Stimulated activated CD8-positive, alpha-beta memory T cell treated with anti-CD3 and anti-CD28 coated beads, Interleukin-15, amount 100 ng/mL, for 48 hours (primary cell): ENCODE measurements at places on chromosomes 6 and 20.

GRCh38 chr6:56842686-56843475, 112.0 kb upstream of the BEND6 start:
- no peak for DNase-seq

DNA sequence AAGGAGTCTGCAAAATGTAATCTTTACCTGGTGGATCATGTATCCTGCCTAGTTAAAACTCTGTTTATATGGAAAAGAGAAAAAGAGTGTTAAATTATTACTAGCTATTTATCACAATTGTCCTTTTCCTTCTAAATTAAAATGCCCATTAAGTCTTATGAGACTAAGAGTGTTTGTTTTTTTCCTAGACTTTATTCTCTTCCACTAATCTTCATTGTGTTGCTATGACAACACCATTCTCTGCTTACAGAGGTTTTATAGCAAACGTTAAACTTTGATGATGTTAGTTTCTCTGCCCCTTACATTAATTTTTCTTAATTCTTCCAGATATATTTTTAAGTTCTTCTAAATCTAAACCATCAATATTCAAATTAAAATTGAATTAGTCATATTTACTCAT, 420.8 kb downstream of the TBC1D32 start:
- DNase-seq = no peak

DNA sequence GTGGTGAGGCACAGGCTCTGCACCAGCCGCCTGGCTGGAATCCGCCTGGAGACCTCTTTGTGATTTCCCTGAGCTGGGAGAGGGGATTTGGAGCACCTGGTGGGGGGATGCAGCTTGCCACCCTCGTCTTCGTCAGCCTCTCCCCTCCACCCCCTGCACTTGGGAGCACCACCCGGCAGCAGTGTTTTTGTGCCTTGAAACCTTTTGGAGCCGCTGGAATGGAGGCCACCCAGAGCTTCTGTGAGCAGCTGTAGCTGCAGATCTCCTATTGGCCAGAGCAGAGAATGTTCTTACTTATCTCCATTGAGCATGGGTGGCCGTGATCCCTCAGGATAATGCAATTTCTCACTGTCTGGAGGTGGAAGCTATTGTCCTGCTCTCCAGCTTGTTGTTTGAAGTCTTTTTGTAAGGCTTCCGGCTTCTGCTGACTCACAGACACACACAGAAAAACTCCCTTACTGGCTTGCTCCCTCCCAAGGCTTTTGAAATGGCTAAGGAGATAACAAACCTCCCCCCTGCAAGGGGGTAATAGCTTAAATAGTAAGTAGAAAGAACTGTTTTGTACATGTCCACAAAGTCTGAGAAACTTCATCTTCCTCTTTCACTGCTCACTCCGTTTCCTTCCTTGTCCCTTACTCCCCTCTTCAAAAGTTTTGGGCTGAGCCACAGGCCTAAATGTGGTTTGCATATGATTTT, 271.2 kb downstream of the PRL start:
- DNase-seq = no peak

GRCh38 chr20:63505281-63505680, 6.4 kb upstream of the EEF1A2 start:
- no peak for DNase-seq

DNA sequence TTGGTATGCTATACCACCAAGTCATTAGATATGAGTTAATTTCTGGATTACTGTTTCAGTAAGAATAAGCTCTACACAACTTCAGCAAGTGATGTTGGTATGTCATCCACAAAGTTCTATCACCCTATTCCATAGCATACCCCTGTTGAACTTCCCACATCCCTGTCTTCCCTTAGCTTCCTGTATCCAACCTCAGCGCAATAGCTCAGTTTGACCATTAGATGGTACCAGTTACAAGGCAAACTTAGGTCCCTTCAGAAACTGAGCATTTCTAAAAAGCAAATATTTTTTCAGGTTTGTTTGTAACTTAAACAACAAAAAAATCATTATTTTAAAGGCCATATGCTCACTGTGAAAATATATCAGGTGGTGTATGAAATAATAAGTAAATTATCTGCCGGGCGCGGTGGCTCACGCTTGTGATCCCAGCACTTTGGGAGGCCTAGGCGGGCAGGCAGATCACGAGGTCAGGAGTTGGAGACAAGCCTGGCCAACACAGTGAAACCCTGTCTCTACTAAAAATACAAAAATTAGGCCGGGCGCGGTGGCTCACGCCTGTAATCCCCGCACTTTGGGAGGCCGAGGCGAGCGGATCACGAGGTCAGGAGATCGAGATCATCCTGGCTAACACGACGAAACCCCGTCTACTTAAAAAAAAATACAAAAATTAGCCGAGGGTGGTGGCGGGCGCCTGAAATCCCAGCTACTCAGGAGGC, 8.8 kb upstream of the MOG start:
- DNase-seq = no peak
